ENCODE measurements at places on chromosomes 5 and 9. TPM values are rescaled to one million over a fixed set of nuclear protein-coding genes. Genes with fewer than 3 reads are reported as not detected.

- DNase-seq = no peak
Observed at GRCh38 chr5:100444961-100445360, 90.2 kb upstream of the FAM174A start.

DNA sequence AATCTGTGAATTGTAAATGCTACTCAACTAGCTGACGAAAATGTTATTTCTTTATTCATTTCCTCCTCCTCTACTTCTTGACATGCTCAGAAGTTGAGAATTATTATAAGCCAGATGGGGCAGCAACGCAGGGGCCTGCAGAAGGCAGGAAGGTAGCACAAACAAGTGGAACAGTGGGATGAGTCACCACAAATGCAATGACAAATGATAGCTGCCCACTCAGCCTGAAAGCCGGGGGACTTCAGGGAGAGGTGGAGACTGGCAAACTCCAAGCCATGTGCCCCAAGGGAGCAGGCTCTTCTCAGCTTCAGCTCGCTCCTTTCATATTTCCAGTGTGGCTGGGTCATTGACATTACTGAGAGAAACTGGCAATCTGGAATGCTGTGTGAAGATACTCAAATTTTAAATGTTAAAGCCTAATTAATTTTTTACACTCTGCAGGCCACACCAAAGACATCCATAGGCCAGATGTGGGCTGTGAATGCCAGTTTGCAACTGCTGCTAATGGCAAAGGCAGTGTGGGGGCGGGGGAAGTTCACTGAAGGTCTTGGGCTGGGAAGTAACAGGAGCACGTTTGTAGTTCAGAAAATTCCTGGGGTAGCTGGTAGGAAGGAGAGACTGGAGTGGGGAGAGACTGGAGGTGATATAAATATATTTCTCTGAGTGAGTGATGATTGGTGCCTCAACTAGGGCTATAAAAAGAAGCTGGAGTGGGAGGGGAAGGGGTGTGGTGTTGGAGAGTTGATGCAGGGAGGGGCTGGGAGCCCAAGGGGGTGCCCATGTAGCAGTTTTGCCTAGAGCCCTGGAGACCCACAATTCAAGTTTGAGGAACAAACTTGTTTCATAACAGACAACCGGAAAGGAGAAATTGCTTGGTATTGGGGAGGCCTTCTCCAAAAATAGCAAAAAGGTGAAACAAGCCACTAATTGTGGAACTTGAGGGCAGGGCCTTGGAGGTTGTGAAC lies 20.8 kb upstream of the ADRB2 start:
- DNase-seq = peak; percentile 29

- DNase-seq = no peak
Observed at GRCh38 chr5:179716286-179716685, 16.3 kb upstream of the MAML1 start.

ACER2 gene
- total RNA-seq = 50.0 TPM

EDIL3 gene
- 2.3 TPM for total RNA-seq

DNA sequence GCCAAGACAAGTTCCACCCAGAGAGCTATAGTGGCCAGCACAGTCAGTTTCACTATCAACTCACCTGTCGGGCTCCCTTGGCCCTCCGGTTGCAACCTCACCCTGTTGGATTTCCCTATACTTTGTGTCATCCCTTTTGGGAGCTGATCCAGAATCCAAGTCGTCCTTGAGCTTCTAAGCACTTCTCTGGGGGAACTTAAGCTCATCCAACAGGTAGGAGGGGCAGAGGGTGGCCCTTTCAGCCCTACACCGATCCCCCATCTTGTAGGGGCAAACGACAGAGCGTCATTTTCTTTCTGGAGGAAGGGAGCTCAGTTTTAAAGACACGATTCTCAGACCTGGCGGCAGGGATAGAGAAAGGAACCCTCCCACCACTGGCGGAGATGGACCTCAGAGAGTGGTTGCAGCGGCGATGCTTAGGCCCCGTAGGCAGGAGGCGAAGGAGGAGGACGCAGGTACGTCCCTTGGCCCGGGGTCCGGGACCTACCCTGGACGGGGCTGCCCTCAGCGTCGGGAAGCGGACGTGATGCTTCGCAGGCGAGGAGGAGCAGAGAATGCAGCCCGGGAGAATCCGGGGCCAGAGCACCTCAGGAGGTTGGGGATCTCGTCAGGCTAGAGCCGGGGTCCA lies 519 bp downstream of the ZER1 start:
- peak; percentile 65 for DNase-seq

CTXN3 gene
- total RNA-seq = not detected

DNA sequence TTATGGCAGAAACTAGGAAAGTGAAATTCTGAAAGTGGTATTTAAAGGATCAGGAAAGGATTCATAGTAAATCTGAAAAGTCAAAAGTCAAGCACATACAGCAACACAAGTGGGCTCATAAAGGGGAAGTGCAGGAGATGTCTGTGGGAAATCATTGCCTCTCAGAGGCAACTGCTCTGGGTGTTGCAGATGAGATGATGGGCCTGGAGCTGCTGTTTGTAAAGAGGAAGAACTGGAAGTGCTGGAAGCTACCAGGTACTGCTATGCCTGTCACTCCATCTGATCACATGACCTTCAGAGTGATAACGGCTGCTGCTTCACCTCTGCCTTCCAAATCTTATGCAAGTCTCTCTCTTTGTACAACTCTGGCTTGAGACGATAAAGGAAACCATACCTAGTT lies 55.9 kb downstream of the ADRB2 start:
- DNase-seq = no peak

- DNase-seq = no peak
Observed at GRCh38 chr5:31990081-31990650, 184.0 kb downstream of the GOLPH3 start.

DNA sequence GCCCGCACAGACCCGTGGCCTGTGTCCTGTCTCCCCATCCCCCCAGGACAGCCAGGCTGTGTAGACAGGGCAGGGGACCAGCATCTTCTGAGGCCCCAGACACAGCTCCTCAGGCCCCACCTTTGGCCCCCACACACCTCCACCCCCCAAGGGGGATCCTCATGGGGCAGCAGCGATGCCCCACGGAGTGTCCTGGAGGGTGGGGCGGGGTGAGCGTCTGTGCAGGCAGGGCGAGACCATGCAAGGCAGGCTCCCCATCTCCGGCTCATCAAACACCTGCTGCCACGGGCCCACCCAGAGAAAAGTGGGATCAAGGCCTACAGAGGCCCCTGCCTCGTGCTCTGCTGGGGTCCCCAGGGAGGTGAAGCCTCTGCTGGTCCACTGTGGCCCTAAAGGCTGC lies 118.7 kb upstream of the FOXD4L5 start:
- no peak for DNase-seq

GPX3 gene
- 387 TPM for total RNA-seq

OTP gene
- total RNA-seq = not detected

- DNase-seq = no peak
Observed at GRCh38 chr9:131277287-131277909, 1.1 kb upstream of the FAM78A start.

PTGES gene
- 3.6 TPM for total RNA-seq

- no peak for DNase-seq
Observed at GRCh38 chr9:15965246-15965745, 412.5 kb downstream of the CCDC171 start.

EPB41L4B gene
- total RNA-seq = 52.4 TPM

DNA sequence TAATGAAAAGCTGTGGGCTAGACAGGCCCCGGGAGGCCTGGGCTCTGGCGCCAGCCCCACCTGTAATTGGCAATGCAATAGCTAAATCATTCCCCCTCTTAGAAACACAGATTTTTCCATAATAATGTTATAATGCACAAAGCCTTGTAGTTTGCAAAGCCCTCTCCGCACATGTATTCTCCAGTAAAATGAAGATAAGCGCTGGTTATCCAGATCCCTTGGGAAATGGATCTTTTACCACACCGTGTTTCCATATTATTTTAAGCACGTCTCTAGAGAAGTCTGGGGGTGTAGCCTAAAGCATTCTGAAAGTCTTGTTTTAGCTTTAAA lies 1.1 kb upstream of the APBA1 start:
- no peak for DNase-seq

CDH6 gene
- 9.2 TPM for total RNA-seq

- peak; percentile 6 for DNase-seq
Observed at GRCh38 chr5:994821-995220, 13.8 kb upstream of the NKD2 start.

- no peak for DNase-seq
Observed at GRCh38 chr9:36800455-36800854, 227.8 kb downstream of the MELK start.

ACTBL2 gene
- not detected for total RNA-seq

DNA sequence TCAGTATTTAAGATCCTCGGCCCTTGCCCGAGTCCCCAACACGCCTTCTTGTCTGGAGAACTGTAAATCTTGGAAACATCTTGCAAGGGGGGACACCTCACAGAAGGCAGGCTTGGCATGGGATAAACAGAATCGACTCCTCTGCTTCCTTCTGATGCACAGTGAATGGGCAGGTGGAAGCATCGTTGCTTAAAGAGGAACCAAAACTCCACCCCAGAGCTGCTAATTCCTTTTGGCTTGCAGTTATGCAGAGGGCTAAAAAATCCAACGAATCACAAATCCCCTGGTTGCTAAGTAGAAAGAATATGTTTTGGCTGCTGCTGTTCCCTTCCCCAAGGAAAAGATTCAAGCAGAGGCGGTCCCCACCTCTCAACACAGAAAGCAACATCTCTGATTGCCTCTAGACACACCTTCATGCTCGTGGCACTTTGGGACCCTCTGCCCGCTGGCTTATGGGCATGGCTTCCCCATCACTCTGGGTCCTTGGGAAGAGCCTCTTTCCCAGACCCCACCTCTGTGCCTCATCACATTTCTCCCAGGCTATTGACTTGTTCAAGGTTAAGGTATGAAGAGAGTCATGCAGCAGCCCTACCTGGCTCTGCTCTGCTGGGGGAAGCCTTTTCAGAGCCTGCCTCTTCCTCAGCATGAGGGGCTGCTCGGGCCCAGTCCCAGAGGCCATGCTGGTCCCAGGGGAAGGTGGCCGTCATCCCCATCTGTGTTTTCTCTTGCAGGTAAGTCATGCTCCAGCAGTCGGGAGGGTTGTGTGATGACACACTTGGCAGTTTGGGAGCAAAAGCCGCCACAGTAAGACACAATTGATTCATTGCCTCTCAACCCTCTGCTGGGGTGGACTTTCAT lies 137.1 kb downstream of the KCNIP1 start:
- no peak for DNase-seq

DNA sequence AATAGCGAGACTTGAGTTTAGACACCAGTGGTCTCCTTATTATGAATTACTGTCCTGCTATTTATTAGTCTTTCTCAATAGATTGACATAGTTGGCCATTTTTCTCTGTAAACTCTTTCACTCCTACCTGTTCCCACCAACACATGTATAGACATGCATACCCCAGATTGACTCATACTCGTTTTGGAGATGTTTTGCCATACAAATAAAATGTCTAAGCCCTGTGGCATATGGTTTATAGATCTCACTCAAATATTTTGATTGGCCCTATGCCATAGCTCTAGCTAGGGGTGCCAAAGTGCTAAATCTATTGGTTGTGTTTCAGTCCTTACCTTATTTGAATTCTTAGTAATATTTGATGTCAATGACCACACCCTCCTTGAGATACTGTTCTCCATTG lies 42.3 kb downstream of the CAMK4 start:
- DNase-seq = no peak

DNA sequence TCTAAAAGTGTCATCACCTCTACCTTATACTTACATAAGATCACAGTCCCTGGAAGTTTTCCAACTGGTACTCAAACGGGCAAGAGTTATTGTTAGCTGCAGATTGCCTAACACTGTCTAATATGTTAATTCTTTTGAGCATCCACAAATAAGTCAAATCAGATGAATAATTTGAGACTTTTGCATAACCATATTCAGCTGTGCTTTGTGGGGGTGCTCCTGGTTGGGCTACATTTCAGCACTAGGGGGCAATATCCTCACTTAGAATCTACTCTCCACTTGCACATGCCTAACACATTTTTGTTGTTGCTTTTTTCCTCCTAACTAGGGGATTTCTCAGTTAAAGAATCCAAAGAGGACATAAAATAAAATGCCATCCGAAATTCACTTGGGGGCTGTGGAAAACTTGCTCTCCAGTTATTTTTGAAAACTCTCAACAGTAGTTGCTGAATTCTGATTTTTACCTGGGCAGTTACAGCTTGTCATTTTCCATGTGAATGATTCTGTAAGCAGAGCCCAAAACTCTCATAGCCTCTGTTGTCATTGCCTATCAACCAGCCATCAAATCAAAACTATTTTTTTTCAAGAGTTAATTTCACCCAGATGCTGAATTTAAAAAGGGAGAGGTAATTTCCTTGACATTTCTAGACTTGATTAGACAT lies 71.5 kb downstream of the TRIM36 start:
- DNase-seq = peak; percentile 76

BRD8 gene
- total RNA-seq = 58.2 TPM

DNA sequence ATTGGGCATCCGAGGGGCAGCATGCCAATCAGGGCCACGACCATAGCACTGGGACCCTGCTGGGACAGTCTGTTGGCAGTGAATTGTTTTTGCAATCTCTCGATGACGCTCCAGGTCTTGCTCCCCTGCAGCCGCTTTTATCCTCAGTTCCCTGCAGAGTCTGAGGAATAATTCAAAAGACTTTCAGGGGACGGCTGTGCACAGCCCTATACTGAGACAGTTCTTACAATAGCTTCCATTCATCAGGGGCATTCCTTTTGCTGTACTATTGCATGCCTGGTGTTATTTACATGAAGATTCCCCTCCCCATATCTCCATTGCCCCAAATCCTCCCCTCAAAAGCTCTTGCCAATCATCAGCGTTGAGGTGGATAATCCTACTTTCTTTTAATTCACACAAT lies 163.3 kb upstream of the WWC1 start:
- no peak for DNase-seq

GRCh38 chr5:102539562-102539961 lies 40.8 kb upstream of the SLCO6A1 start:
- DNase-seq = no peak

DNA sequence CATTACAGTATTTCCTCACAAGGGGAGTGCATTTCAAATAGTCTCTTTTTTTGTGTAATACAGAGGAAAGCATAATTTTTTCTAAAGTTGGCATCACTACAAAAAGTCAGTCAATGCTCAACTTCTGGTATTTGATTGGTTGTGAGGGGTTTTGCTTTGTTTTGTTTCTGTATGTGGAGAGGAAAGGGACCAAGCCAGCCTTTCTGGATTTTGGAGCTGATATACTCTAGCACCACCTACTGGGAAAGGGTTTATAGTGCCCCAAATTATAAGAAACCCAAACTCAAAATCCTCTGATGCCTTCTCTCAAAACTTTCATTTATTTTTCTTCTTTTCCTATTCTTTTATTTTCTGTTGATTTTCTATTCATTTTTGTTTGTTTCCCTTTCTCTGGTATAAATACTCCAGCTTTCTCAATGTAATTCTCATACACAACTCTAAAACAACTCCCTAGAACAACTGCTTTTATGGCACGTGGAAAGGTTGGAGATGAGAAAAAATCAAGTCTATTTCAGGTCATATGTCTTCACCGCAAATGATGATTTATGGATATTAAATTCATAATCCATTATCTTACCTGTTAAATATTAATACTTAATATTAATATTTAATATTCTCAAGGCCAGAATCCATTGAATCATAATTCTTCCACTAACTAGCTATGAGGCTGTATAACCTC lies 69.5 kb upstream of the ANXA1 start:
- DNase-seq = peak; percentile 85

PCDHGC4 gene
- total RNA-seq = 6.8 TPM

PCDHA1 gene
- not detected for total RNA-seq

SSNA1 gene
- 28.1 TPM for total RNA-seq
